ENCODE measurements at places on chromosomes 6 and 20.

DNA sequence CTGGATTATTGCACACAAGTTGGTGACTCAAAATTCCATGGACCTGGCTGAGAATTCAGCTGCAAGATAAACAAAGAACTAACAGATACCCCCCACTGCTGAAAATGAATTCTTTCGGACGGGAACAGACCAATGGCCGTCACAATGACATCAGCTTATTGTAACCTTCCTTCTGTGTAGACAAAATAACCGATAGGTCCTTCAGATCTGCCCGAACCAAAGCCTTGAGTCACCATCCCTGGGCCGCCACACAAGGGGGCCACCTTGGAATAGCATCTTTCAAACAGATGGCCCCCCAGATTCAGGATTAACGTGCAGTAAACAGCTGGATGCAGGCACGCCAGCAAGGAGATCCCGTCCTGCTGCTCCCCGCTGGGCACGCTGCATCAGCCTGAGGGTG, 214.0 kb upstream of the EXOC2 start:
- DNase-seq = peak; percentile 23

DNA sequence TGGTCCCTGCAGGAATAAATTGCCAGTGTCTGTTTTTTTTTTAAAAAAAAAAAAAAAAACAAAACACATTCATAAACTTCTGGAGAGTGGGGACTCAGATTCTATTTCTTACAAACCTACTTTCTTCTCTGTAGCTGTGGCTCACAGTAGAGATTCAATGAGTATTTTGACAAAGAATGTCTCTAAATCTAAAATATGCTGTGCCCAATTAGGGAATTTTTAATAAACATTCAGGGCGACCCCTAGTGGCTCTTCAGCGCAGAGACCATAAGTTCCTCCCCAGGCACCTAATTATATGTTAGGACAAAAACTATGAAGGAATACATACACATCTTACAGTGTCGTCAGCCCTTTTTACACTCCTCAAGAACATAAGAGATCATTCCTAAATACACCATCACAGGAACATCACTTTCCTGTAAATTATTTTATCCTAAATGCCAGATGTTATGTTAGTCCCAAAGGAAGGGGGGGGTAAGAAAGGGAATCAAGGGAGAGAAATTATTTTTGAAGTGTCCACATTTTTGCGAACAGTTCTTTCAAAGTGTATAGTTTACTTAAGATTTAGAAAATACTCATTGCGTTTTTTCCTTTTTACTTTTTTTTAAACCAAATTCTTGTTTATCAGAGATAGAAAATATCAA, 21.8 kb upstream of the NAA20 start:
- DNase-seq = peak; percentile 72

DNA sequence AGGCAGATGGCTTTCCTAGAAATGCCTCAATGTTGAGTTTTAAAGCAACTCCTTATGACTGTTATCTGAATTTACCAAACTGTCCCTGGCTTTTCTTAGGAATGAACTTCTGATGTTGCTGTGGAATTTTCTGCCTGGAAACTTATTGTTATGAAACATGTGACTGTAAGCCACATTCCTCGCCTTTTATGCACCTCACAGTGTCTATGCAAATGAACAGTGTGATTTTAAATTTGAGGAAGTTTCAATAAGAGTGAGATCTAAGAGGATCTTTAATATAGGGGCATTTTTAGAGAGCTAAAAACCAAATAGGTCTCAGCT, 2.4 kb upstream of the CCR6 start:
- no peak for DNase-seq

DNA sequence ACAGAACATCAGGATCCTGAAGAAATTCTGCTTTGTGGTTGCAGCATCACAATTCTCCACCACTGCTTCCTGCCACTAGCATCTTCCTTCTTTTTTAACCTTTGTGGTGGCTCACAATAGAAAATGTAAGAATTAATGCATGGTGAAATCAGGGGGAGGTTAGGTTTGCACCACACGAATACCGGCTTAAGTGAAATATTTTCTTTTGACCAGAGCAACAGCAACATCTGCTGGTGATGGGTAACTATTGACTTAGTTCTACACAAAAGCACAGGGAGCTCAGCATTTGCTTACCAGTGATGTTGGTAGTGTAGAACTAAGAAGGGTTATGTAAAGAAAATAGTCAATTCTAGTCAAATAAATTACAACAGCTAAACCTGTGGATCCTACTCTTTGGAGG, 280.5 kb downstream of the SYNE1 start:
- DNase-seq = peak; percentile 65

Data from SK-MEL-5 (cell line).